Activated CD8-positive, alpha-beta memory T cell treated with anti-CD3 and anti-CD28 coated beads for 48 hours (primary cell): ENCODE measurements at places on chromosomes 2 and 18.

GRCh38 chr2:15009681-15010080, 377.2 kb downstream of the LRATD1 start:
- no peak for DNase-seq

GRCh38 chr2:101520246-101520645, 45.3 kb upstream of the RFX8 start:
- DNase-seq: no peak

DNA sequence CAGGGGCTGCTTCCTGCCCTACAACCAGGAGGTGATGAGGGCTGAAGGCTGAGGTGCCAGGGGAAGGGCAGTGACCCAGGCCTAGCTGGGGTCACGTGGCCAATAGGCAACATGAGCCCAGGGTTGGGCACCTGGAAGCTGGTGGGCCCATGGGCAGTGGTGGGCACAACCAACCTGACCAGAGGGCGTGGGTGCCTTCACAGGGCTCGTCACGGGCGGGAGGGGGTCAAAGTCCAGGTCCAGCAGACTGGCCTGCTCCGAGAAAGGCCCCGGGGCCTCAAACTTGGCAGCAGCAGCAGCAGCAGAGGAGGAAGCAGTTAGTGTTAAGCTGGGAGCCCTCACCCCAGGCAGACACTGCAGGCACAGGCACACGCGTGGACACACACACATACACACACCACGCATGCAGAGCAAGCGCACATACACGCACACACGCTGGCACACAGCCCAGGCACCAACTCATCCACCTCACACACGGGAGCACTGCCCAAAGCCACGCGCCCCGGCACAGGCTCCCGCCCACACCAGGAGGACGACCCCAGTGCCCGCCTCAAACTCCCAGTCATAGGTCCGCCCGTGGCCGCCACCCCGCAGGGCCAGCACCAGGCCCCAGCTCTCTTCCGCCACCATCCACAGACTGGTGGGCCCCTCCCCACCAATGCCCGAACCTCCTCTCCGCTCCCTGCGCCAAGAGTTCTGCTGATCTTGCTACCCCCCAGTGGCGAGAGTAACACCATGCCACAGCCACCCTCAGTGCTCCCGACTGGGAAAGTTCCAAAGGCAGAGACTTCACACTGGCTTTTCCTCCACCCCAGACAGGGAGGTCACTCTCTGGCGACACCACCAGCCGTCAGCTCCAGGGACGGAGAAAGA, 53.0 kb downstream of the BIN1 start:
- no peak for DNase-seq

GRCh38 chr2:75959724-75960471, 249.2 kb upstream of the GCFC2 start:
- no peak for DNase-seq

DNA sequence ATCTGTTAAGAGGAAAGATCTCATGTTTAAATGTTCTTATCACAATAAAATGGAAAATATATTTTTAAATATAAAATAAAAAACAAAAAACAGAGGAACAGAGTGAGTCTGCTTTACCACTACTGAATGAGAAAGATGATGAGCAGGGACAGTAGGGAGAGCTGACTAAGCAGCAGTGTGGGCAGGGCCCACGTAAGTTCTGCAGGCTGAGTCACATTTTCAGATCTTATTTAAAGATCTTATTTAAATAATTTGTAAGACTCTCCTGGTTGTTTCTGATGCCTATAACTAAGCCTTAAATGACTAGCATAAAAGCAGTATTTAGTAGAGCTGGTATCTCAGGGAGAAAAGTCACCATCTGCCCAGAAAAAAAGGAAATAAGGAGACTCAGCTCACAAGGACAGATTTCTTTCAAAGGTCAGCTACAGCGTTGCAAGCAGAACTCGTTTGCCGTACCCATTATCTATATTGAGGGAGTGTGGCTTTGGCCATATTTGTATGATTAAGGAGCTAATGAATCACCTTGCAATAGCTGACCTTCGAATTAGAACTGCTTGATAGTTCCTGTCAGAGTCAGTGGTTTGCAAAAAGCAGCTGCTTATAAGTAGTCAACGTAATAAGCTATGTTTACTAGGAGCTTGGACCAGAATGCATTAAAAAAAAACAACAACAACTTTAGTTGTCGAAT, 322.1 kb upstream of the CHAC2 start:
- no peak for DNase-seq

DNA sequence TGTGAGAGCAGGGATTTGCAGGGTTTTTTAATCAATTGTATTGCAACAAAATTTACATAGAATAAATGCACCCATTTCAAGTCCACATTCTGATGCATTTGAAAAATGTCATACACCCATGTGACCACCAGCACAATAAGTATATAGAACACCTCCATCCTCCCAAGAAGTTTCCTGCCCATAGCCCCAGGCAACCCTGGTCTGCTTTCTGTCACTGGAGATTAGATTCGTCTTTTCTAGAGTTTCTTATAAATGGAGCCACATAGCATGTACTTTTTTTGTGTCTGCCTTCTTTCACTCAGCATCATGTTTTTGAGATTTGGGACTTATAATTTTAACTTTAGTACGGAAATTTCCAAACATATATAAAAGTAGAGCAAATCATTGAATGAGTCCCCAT, 127.2 kb upstream of the EPAS1 start:
- no peak for DNase-seq

DNA sequence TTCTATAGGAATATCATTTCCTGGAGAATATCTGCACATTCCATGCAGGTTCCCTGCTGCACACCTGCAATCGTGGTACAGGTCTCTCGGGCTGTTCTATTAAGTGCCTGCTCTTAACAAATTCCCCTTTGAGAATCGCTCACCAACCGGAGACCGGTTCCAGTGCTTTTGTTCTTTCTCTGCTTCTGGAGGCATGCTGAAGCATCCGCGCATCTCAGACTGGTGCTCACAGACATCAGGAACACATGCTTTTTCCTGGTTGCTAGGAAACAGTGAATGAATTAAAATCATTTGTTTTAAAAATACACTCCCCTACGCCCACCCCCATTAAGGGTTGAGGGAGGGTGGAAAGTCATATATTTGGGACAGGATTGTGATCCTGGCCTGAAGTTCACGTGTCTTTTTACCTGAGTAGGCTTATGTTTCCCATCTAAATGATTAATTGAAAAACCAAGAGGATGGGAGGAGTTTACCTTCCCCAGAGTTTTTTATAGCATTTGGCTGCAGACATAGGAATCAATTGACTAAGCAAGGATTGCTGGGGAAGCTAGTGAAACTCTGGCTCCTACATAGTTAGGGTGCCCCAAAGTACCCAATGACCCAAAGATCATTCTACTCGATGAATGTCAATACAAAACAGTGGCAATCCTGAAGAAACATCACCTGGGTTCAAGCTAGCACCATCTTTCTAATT, at the start of gene C2orf80:
Gene C2orf80, minus strand, starts transcription at position 221 of the 694 bp plus-strand sequence. CDS start 3,044 bp downstream, outside the sequence.
- DNase-seq: no peak

GRCh38 chr18:42743373-42744138, 371.9 kb downstream of the RIT2 start:
- DNase-seq: no peak
